ENCODE measurements at places on chromosomes 1 and 21.

DNA sequence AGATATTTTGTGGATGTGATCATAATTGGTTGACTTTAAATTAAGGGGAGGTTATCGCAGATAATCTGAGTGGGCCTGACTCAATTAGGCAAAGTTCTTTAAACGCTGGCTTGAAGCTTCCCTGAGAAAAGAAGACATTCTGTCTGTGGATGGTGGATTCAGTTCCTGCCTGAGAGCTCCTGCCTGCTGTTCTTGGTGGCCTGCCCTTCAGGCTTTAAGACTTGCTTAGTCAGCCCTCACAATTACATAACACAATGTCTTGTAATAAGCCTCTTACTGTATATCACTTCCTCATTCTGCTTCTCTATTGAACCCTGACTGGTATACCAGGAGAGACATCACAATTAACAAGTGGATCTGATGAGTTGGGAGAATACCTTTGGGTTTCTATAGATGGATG is 50.2 kb downstream of the KCNJ6 start:
- no peak for DNase-seq

- no peak for DNase-seq
These were observed 566 bp upstream of the PAQR7 start for GRCh38 chr1:25875856-25876692.

GRCh38 chr1:187999973-188000372 is 1171.2 kb downstream of the PLA2G4A start:
- DNase-seq = no peak

- no peak for DNase-seq
These were observed 481.1 kb upstream of the PTBP2 start for GRCh38 chr1:96240438-96240837.

DNA sequence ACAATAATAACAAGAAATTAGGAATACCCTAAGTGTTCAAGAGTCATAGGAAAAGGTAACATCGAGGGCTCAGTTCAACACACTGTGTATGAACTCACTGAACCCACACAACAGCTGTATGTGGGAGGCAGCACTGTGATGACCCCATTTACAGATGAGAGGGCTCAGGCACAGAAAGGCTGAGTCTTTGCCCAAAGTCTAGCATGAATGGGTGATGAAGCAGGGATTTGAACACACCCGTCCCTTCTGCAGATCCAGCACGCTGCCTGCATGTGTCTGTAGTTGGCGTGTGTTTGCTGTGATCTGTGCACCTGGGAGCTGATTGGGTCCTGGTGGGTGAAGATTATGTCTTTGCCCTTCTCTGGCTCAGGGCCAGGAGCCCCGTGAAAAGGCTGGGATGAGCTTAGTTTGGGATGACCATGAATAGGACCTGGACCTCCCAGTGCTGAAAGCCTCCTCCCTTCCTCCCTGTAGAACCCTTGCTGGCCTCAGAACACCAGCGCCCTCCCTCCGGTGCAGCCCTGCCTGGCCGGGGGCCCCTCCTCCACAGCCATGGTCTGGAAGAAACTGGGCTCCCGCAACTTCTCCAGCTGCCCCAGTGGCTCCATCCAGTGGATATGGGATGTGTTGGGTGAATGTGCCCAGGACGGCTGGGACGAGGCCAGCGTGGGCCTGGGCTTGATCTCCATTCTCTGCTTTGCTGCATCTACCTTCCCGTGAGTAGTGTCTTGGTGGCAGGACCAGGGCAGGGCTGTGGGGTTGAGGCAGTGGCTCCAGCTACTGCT is 5.2 kb downstream of the SLC66A1 start:
- no peak for DNase-seq

DNA sequence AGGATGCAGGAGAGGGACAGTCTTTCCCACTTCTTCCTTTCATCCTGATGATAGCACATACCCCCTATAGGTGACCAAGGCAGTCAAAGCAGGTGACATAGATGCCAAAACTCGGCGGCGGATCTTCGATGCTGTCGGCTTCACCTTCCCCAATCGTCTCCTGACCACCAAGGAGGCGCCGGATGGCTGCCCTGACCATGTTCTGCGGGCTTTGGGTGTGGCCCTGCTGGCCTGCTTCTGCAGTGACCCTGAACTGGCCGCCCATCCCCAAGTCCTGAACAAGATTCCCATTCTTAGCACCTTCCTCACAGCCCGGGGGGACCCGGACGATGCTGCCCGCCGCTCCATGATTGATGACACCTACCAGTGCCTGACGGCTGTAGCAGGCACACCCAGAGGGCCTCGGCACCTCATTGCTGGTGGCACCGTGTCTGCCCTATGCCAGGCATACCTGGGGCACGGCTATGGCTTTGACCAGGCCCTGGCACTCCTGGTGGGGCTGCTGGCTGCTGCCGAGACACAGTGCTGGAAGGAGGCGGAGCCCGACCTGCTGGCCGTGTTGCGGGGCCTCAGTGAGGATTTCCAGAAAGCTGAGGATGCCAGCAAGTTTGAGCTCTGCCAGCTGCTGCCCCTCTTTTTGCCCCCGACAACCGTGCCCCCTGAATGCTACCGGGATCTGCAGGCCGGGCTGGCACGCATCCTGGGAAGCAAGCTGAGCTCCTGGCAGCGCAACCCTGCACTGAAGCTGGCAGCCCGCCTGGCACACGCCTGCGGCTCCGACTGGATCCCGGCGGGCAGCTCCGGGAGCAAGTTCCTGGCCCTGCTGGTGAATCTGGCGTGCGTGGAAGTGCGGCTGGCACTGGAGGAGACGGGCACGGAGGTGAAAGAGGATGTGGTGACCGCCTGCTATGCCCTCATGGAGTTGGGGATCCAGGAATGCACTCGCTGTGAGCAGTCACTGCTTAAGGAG is 2.9 kb downstream of the NCDN start:
- DNase-seq = no peak

GRCh38 chr21:25385911-25386474 is 221.3 kb downstream of the MRPL39 start:
- DNase-seq = peak; percentile 28

DNA sequence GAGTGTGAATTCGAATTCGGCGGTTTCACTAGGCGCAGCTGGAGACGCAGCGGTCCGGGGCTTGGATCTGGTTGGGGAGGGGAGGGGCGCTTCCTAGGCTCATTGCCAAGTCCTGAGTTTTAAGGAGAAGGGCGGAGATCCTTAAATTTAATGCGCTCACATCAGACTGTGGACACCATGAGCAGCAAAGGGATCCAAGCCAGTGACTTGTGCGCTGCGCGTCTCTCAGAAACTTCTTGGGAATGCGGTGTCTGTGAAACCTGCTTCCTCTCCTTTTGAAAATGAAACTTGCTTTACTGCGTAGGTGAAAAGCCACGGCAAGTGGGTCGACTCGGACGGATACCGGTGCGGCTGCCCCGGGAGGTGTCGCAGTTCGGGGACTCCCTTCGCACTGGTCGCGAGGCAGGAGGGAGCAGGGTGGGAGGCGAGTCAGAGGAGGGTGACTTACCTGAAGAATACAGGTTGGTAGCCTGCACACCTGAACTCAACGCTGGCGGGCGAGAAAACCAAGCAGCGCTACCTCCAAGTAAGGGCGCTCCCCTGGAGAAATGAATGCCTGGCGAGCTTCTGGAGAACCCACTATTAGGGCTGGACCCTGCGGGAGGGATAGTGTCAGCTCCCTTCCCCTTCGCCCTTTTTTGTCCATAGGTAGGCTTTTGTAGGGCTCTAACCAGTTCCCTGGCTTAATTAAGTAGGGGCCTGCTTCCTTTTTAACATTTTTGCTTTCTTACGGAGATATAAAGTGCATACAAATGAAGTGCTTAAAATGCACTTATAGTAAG is 992 bp downstream of the TENT5C start:
- no peak for DNase-seq

- DNase-seq = no peak
These were observed 60.1 kb upstream of the KAZN start for GRCh38 chr1:14538335-14538734.

- no peak for DNase-seq
These were observed 5.3 kb downstream of the IVNS1ABP start for GRCh38 chr1:185311589-185312225.

GRCh38 chr1:39623053-39623452 is 16.4 kb downstream of the HEYL start:
- DNase-seq = no peak

- DNase-seq = peak; percentile 80
These were observed 13.2 kb downstream of the CNTN2 start for GRCh38 chr1:205056188-205056611.

- no peak for DNase-seq
These were observed 1.7 kb downstream of the TFF3 start for GRCh38 chr21:42313501-42313969.

DNA sequence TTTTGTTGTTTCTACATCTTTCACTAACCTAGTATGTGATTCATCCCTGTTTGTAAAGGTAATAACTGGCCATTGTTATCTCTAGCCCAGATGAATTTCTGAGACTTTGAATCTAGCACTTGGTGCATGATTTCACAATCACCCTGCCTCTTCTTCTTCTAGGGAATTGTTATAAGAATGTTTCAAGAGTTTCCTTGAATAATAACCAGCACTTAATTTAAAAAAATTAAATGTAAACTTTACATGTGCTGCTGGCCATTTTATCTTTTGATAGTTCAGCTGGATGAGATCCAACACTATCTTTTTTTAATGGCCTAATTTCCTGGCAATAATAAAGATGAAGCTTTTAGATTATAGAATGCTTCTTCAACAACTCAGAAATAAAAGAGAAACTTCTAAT is 31.8 kb downstream of the UBE2U start:
- DNase-seq = no peak

- DNase-seq = peak; percentile 88
These were observed 8.6 kb downstream of the CDC14A start for GRCh38 chr1:100360790-100361510.

DNA sequence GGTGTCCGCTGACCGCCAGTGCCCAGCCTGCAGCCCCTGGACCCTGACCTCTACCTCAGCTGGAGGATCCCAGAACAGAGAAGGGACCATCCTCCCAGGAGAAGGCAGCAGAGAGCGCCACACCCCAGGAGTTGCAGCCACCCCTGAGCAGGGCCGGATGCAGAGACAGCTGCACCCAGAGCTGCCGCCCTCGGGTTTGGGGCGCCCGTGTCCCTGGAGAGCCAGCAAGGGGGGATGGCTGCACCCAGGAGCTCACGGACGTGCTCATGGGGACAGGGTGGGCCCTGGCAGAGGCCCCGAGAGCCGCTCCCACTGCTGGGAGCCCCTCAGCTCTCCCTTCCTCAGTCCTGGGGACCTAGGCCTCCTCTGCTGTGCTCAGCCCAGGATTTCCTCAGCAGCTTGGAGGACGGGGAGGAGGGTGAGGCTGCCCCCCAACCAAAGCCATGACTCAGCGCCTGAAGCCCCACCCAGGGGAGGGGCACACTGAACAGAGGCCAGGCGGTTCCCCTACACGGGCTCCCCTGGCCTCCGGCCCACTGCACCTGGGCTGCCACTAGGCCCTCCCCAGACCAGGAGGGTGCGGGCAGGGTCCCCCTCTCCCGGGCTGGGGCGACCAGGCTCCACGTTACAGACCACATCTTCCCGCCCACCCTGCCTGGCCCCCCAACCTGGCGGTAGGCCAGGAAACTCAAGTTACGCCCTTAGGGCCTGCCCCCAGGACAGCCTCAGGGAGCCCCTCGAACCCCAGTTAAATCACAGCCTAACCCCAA is 2.2 kb downstream of the ACAP3 start:
- no peak for DNase-seq

- DNase-seq = no peak
These were observed 85.6 kb upstream of the KCNA3 start for GRCh38 chr1:110760321-110760720.

DNA sequence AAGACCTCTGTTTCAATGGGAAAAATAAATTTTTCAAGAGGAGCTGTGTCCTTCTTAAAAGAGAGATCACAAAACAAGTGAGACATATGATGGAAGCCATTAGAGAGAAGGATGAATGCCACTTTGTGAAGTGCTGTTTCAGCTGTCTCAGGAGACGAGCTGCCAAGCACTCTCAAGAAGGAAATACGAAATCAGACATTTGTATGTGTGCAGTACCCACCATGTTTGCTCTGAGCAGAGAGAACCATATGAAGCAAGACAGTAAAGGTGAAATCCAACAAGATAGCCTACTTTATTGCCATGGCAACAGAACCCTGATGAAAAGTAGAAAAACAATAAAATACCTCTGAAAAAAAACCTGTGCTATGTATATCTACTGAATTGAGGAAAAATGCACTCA is 168.1 kb downstream of the AMY1C start:
- no peak for DNase-seq

DNA sequence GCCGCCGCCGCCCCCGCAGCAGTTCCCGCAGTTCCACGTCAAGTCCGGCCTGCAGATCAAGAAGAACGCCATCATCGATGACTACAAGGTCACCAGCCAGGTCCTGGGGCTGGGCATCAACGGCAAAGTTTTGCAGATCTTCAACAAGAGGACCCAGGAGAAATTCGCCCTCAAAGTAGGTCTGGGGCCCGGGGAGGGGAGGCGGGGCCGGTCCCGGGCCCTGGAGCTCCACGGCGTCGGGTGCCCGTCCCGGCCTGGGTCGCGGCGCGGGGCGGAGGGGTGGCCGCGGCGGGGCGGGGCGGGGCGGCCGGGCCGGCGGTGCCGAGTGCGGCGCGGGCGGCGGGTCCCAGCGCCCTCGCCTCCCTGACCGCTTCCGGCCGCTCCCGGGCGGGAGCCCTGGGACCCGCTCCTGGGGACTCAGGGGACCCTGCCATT is 646 bp downstream of the MAPKAPK2 start:
- DNase-seq = no peak

- no peak for DNase-seq
These were observed 4.4 kb downstream of the MAD2L2 start for GRCh38 chr1:11676386-11677103.

GRCh38 chr21:43211072-43211759 is 42.4 kb downstream of the CRYAA start:
- DNase-seq = no peak

DNA sequence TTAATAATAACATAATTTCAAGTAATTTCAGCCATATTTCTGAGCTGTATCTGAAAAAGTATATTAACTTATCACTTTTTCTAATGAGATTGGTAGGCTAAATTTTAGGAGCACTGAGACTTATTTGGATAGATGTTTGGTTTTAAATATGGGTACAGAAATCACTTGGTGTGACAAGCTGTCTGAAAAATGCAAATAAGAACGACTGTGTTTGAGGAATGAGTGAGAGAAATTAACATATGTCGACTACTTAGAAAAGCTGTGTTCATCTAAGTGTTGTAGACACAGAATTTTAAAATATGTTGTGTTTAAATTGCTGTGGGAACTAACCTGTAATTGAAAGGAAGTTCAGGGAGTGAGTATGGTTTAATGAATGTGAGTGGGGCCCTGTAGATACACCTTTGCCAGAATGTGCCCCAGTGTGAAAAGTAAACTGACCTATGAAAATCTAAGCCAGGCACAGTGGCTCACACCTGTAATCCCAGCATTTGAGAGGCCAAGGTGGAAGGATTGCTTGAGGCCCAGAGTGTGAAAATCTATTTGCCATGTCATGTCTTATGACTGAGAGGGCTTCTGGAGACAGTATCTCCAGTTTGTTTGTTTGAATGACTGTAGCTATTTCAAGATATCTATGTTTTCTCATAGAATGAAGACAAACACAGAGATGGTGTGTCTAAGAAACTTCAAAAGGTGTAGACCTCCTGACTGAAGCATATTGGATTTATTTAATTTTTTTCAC is 53.8 kb upstream of the LRRC8C start:
- DNase-seq = no peak

- DNase-seq = no peak
These were observed 49.3 kb downstream of the CLCA4 start for GRCh38 chr1:86596224-86596623.

GRCh38 chr1:58402444-58402843 is 144.1 kb downstream of the OMA1 start:
- DNase-seq = no peak

GRCh38 chr1:219544163-219544846 is 68.6 kb downstream of the ZC3H11B start:
- no peak for DNase-seq

All from retinal pigment epithelial cell (primary cell).